Vagina (tissue), 2 donors: ENCODE measurements at places on chromosomes 2 and 18. TPM values are rescaled to one million over a fixed set of nuclear protein-coding genes. Genes with fewer than 3 reads are reported as not detected.

Gene LRRTM4
- total RNA-seq: 0.98 TPM

Gene CNTNAP5
- total RNA-seq: not detected

DNA sequence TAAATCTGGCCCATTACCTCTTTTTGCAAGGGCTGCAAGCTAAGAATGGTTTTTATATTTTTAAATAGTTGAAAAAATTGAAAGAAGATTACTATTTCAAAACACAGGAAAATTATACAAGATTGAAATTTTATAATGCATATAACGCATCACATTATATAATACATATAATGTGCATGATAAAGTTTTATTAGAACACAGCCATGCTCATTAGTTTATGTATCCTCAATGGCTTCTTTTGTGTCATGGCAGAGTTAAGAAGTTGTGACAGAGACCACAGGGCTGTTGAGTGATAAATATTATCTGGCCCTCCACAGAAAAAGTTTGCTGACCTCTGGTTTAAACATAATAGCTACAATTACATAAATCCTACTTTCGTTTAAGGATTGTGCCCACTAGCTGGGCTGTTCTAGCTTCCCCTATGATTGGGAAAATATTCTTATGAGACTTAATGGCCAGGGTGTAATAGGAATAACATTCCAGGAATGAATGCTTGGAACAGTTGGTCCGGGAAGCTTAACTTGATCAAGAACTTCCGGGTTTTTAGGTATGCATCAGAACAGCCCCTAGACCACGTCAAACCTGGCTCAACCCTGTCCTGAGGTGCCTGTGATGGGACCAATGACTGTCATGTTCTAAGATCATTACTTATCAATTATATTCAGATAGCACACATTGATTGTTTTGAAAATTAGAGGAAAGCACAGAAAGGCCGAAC is 98.7 kb upstream of the LPIN2 start:
- DNase-seq: no peak

- no peak for DNase-seq
Measured at GRCh38 chr18:63083555-63083954, 236.0 kb downstream of the BCL2 start.

DNA sequence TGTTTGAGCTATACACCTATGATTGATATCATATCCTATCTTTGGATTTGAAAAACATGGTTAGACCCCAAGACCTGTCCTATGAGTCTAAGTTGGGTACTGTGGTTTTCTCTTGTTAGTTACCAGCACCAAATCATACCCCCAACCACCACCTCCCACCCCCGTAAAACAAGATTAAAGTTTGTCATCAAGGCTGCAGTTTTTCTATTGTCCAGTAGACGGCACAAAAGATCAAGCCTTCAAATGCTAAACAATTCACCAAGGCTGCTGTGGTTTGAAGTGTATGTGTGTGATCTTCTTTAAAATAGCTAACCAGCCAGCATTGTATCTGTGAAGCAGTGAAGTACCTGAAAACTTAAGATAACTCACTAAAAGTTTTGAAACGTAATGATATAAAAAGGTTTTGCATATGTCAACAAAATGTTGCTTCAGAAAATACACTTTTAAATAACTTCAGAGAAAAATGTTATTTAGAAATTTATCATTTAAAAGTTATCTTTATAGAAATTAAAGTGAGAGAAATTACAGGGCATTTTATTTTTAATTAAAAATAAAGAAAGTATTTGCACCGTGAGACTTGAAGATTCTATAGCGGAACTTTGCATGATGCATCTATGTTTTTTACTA is 5.8 kb upstream of the MEIS1 start:
- no peak for DNase-seq

DNA sequence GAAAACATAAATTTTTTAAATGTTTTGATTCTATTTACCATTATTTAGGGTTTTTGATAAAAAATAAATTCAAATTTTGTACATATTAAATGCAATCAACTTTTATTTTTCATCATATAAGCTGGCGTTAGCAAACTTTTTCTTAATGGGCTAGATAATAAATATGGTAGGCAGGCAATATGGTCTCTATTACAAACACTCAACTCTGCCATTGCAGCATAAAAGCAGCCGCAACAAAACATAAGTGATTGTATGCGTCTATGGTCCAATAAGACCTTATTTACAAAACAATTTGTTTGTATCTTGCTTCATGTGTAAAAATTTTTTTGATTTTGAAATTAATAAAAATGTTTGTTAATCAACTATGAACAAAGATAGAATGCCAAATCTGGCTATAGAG is 116.8 kb upstream of the GLI2 start:
- no peak for DNase-seq

GRCh38 chr2:217366966-217367365 is 507.1 kb upstream of the TNP1 start:
- DNase-seq: no peak

- DNase-seq: no peak
Measured at GRCh38 chr2:6977113-6977741, 60.0 kb downstream of the RNF144A start.

Gene CRYGB
- not detected for total RNA-seq

DNA sequence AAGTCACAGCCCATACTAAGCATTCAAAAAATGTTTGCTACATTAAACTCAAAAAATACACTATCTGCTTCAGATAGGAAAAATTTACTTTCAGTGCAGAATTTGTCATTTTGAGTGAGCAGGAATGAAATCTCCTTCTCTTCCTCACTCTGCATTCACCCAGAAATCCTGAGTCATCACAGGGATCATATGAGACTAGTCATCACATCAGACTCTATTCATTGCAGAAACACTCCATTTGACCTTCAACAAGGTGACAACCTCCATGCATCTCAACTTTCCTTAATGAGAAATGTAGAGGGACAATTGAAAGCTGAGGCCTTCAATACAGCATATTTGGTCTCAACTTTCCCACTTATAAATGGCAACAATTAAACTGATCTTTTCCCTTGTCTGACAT is 130.4 kb upstream of the CYP26B1 start:
- DNase-seq: no peak

DNA sequence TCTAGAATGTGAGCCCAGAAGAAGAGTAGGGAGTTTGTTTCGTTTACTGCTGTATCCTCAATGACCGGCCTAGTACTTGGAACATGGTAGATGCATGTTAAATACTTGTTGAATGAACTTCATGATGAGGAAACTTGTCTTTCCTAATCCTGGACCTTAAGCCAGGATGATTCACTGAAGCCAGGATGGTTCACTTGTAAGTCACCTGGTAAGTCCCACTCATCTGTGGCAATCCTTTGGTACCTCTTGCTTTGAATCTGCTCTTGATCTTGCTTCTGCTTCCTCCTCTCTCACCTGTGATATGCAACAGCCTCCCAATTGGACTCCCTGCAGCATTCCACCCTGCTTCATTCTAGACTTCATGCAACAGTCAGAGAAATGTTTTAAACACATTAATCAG is 43.6 kb downstream of the QPCT start:
- no peak for DNase-seq

Gene NTSR2
- total RNA-seq: not detected

Gene FKBP7
- 30.9 TPM for total RNA-seq

DNA sequence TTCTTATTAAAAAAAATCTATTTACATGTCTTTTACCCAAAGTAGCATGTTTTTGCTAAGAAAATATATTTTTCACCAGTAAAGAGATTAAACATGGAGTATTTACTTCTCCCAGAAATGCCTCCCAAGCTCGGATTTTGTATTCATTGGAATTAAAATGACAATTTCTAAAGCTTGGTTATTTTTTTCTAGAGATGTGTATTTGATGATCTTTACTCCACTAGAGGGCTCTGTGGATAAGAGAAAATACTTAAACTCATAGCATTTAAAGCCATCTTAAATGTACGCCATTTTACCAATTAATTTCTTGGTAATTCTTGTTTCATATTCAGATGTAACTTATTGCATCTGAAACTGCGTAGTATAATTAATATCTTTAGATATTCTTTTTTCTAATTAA is 461.4 kb downstream of the GALR1 start:
- no peak for DNase-seq

DNA sequence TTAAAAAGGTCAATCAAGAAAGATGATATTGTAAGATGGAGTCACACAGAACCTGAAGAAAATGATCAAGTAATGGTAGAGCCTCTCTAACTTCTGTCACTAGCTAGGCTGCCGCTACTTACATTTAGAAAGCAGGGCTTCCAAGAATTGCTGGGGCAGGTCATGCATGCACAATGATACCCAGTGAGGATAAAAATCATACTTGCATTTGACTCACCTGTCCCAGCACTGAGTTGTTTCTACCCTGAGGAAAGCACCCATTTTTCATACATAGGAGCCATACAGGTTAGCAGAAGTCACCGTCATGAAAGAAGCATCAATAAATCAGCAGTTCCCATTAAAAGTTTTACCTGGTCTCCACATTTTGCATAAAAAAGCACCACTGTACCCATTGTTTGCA is 662.3 kb upstream of the FANCL start:
- DNase-seq: no peak

Gene SLC4A5
- 4.4 TPM for total RNA-seq

- DNase-seq: no peak
Measured at GRCh38 chr18:26637983-26638382, 89.6 kb upstream of the KCTD1 start.

- no peak for DNase-seq
Measured at GRCh38 chr2:161979490-161979889, 94.5 kb downstream of the DPP4 start.

GRCh38 chr18:59249199-59249774 is 24.0 kb downstream of the RAX start:
- no peak for DNase-seq

DNA sequence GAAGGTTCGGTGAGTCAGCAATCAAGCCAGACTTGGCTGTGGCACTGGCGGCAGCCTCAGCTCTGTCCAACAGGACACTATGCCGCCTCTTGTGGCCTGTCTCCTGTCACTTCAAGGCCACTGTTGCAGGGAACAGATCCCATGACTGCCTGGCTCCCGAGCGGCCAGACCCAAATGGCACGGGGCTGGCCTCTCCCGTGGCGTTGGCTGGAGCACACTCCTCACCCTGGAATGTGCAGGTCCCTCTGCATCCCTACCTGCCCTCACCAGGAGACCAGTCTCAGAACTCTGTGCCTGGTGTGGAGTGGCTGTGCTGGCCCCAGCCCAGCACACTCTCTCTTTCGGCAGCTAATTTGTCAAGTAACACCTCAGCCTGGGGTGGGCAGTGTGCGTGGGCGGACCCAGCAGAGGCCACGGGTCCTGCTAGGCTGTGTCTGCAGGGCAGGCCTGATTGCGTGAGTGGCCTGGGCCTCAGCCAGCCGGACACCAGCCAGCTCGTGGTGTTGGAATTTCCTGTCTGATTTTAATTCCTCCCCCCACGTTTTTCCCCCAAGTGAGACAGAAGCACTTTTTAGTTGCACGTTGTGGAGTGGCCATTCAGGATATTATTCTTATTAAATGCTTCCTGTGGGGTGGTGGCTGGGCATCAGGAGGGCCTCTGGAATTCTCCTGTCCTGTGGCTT is 179.3 kb downstream of the GLI2 start:
- no peak for DNase-seq

- DNase-seq: no peak
Measured at GRCh38 chr2:205001300-205001966, 456.2 kb downstream of the PARD3B start.

DNA sequence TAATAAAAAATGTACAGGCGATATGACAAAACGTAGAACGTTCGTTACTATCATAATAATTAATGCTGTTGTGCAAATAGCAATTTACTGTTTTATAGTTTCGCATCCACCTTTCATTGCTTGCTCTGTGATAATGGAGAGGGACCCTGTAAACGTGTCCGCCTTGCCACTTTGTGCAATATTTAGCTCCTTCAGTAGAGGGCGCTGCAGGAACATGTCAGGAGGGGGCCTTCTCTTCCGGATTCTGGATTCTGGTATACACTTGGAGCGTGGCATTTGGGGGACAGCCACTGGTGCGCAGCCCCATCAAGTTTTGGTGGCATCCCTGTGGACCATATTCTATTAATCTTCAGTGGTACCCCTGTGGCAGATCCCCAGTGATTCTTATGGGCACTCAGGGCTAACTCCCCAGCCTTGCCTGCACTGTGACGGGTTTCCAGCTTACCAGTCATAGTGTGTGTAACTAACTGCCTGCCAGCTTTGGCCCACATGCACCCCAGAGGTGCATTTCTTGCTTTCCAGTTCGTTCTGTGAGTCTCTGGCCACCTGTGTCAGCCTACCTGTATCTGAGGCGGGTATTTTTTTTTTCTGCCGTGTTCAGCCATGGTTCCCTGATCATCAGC is 140.3 kb downstream of the CYRIA start:
- no peak for DNase-seq

DNA sequence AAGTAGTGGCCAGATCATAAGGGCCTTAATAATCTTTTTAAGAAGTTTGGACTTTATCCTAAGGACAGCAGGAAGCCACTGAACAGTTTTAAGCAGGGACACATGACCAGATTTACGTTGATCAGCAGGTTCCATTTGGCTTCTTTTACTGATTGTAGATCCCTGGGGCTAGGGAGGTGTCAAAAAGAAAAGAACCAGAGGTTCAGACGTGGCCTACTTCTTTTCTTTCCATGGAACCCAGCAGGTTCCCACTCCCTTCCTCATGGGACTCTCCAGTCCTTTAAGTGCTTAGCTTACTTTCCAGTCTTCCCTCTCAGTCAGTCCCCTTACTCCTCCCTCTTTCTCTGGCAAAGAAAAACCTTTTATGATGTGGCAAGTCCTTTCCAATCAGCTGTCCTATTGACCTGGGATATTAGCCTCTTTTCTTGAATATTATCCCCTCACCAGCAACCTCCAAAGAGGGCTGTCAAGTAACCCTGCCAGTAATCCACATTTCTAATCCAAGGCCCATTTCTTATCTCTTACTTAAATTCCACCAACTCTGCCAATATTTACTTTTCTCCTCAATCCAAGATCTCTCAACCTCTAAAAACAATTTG is 33.5 kb downstream of the NHEJ1 start:
- no peak for DNase-seq

Gene SP5
- total RNA-seq: 1.7 TPM

GRCh38 chr2:55500025-55500424 is 19.5 kb upstream of the CFAP36 start:
- no peak for DNase-seq

Gene RPRM
- total RNA-seq: 2.9 TPM

GRCh38 chr2:186968277-186968676 is 119.3 kb upstream of the ZSWIM2 start:
- no peak for DNase-seq

DNA sequence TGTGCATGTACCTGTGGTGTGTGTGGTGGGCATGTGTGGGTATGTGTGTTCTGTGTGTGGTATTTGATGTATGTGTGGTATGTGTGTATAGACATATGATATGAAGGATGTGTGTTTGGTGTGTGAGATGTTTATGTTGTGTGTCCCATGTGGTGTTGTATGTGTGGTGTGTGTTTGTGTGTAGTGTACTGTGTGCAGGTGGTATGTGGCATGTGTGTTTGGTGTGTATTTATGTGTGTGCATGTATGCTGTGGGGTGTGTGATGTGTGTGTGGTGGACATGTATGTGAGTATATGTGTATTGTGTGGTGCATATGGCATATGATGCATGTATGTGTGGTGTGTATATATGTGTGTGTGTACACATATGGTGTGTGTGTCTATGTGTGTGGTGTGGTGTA is 718.8 kb upstream of the SOX11 start:
- no peak for DNase-seq

GRCh38 chr2:88868861-88869260 is 177.4 kb downstream of the RPIA start:
- DNase-seq: no peak

Gene SMC6
- total RNA-seq: 33.6 TPM
